Activated CD8-positive, alpha-beta memory T cell treated with anti-CD3 and anti-CD28 coated beads, Interleukin-2, amount 10 ng/mL, durations not matched to agents 7 days and 5 days (primary cell): ENCODE measurements at places on chromosomes 5 and 9.

GRCh38 chr9:69829484-69829883 is 8.9 kb downstream of the CFAP95 start:
- no peak overlapping the region for H3K4me3 ChIP-seq
- H3K27me3 ChIP-seq: peaks cover 8% of the 10 kb centered on the region

DNA sequence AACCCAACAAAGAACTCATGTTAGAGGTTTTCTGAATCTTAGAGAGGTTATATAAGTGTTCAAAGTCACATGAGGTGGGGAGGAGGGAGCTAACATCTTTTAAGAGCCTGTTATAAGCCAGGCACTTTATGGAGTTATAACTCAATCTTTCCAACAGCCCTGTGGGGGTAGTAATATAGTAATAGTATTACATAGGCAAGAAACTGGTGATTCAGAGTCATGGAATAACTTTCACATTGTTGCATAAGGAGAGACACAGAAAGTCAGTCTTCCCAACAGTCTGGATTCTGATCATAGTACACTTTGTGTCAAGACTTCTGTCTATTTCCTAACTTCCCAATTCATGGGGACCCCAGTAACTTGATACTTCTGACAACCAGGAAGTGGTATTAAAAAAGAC is 89.2 kb downstream of the ACER2 start:
- DNase-seq: no peak
- no peak overlapping the region for H3K27ac ChIP-seq
- peaks cover 33% of the 10 kb centered on the region for H3K27me3 ChIP-seq
- no peak overlapping the region for H3K4me3 ChIP-seq
- H3K4me1 ChIP-seq: peaks cover 10% of the 10 kb centered on the region

DNA sequence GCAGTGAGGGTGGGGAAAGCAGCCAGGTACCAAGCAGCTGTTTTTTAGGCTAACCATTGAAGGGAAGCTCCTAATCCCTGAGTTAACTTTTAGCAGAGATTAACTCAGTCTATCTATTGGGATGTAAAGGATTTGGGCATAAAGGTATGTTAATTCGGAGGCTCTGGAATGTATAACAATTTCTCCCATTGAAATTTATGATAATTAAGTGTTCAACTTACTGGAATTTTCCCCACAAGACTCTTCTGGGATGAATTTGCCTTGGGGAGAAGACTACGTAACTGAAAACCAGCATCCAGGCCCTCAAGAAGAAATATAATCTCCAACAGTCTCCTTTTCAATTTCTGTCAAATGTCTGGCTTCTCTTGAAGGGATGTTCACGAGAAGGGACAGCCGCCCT is 23.6 kb downstream of the ZFP62 start:
- no peak overlapping the region for H3K27ac ChIP-seq
- peaks cover 49% of the 10 kb centered on the region for H3K36me3 ChIP-seq
- DNase-seq: no peak
- H3K4me1 ChIP-seq: peaks cover 16% of the 10 kb centered on the region

DNA sequence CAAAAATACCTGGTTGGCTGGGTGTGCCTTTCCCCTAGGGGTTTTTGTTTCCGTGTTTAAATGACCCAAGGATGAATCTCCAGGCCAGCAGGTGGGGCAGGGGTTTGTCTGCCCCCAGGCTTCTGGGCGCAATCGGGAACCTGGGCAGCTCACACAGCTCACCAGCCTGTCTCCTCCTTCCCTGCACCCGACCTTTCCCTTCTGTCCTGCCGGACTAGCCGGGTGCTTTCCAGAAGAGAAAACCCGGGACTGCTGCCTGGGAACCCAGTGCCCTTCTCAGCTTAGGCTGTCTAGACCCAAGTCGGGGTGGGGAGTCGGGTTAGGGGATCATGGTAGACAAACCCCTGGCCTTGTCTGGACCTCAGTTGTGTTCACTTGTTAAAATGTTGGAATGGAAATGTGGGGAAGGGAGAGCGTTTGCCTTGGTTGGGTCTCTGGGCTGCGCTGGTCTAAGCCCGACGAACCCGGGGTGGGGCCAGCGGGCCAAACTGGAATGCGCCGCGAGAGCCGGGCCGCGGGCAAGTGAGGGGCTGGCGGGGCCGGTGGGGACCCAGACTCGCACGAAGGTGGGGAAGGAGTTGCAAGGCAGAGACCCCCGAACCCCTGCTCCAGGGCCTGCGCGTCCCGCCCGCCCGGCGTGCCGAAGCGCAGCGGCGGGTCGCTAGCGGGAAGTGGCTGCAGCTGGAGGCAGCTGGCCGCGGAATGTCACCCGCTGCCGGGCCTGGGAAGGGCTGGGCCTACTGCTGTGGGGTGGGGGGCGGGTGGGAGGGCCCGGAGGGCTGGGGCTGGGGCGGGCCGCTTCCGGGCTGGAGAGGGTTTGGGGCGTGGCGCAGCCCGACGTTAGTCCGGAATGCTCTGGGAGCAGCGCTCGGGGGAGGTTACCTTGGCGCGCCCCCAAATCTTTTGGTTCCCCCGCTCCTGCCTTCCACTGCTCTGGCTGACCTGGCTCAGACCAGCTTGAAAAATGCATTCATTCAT is 84.6 kb downstream of the DAB2IP start:
- no peaks in the 10 kb centered on the region for H3K36me3 ChIP-seq
- peaks cover 23% of the 10 kb centered on the region for H3K27me3 ChIP-seq
- no peak overlapping the region for H3K27ac ChIP-seq
- no peak overlapping the region for H3K4me3 ChIP-seq

GRCh38 chr5:154415114-154415513 is 30.7 kb upstream of the SAP30L start:
- H3K36me3 ChIP-seq: peaks cover 18% of the 10 kb centered on the region
- no peak for DNase-seq
- H3K27ac ChIP-seq: no peak overlapping the region
- no peaks in the 10 kb centered on the region for H3K4me1 ChIP-seq

GRCh38 chr5:27818888-27819287 is 780.5 kb upstream of the CDH9 start:
- no peaks in the 10 kb centered on the region for H3K4me1 ChIP-seq
- no peaks in the 10 kb centered on the region for H3K27me3 ChIP-seq
- H3K4me3 ChIP-seq: no peak overlapping the region
- no peak overlapping the region for H3K27ac ChIP-seq
- no peaks in the 10 kb centered on the region for H3K36me3 ChIP-seq
- DNase-seq: no peak

DNA sequence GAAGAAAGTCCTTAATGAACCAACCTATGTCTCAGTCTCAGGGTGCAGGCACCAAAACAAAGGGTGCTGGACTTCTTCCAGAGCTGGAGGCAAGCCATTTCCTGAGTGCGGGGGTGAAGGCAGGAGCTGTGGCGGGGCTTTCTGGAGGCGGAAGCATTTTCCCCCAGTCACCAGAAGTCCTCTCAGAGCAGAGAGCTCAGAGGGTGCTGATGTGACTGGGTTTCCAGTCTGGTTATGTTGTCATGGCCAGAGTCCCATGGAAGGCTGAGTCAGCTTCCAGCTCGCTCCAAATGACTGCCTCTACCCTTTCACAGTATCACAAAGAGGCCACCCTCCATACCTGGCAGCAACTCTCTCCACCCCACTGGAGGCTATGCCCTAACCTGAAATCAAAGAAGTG is 86.0 kb downstream of the TRPC7 start:
- H3K27ac ChIP-seq: no peak overlapping the region
- no peaks in the 10 kb centered on the region for H3K36me3 ChIP-seq
- H3K27me3 ChIP-seq: no peaks in the 10 kb centered on the region
- H3K4me3 ChIP-seq: no peak overlapping the region
- no peak for DNase-seq

DNA sequence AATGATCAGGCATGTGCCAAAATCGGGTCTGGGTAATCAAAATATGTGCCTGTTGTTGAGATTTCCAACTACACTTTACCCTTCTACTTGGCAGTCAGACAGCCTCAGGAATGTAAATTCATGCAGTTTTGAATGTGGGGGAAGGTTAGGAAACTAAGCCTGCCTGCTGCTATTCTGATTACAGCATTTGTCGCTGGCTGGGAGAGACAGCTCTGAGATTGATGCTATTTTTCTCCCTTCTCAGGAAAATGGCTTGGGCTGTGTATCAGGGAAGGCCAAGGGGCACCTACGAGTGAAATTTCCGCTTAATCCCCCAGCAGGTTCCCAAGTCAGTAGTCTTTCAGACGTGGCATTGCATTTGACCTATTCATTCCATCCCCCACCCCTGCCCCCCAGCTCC is 3.6 kb upstream of the RGS7BP start:
- peaks cover 31% of the 10 kb centered on the region for H3K27me3 ChIP-seq
- no peak overlapping the region for H3K4me3 ChIP-seq
- peaks cover 2% of the 10 kb centered on the region for H3K4me1 ChIP-seq

DNA sequence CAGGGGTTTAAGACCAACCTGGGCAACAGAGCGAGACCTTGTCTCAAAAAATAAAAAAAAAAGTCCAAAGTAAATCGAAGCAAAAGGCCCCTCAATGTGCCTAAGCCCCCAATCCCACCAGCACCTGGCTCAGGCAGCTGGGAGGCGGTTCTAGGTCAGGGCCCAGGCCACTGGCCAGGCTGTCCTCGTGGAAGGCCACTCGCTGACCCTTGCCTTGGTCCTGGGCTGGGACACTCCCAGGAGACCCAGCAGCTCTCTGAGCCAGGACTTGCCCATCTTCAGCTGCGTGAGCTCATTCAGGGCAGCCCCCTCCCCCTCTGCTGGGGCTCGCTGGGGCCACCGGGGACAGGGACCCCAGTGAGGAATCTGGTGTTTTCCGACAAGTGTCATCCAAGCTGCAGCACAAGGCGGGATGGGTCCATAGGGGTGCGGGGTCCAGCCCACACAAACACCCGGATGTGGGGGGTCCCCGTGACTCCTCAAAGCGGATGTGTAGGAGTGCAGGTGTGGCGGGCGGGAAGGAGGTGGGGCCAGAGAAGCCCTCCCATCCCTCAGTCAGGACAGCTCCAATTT is 4.0 kb downstream of the AGPAT2 start:
- no peak for DNase-seq
- H3K4me3 ChIP-seq: no peak overlapping the region
- no peaks in the 10 kb centered on the region for H3K36me3 ChIP-seq
- peaks cover 1% of the 10 kb centered on the region for H3K27me3 ChIP-seq
- H3K4me1 ChIP-seq: peaks cover 11% of the 10 kb centered on the region

DNA sequence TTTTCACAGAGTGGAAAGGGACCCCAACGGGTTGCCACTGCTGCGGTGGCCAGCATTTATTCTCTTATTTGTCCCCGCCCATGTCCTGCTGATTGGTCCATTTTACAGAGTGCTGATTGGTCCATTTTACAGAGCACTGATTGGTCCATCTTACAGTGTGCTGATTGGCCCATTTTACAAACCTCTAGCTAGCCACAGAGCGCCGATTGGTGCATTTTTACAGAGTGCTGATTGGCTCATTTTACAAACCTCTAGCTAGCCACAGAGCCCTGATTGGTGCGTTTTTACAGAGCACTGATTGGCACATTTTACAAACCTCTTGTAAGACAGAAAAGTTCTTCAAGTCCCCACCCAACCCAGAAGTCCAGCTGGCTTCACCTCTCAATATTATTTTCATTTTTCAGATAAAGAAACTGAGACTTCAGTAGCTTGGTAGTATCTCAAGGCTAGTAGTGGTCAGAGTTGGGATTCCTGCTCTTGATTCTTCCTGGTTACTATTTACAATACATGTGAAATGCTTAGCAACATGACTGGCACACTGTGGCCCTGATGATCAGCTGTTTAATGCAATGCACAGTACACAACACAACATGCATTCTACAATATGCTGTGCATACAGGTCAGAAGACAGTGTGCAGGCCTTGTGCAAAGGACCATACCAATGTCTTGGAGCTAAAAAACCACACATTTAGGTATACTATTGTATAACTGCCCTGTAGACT is 63.6 kb upstream of the BOD1 start:
- DNase-seq: no peak
- H3K4me1 ChIP-seq: no peaks in the 10 kb centered on the region
- no peak overlapping the region for H3K27ac ChIP-seq

GRCh38 chr5:6819521-6819920 is 106.3 kb downstream of the TENT4A start:
- DNase-seq: no peak
- H3K36me3 ChIP-seq: no peaks in the 10 kb centered on the region
- peaks cover 2% of the 10 kb centered on the region for H3K4me1 ChIP-seq
- no peak overlapping the region for H3K4me3 ChIP-seq
- no peak overlapping the region for H3K27ac ChIP-seq

GRCh38 chr9:14560194-14560593 is 133.0 kb downstream of the ZDHHC21 start:
- no peak overlapping the region for H3K4me3 ChIP-seq
- H3K4me1 ChIP-seq: peaks cover 6% of the 10 kb centered on the region
- H3K27me3 ChIP-seq: peaks cover 10% of the 10 kb centered on the region
- no peak overlapping the region for H3K27ac ChIP-seq
- no peak for DNase-seq
- H3K36me3 ChIP-seq: no peaks in the 10 kb centered on the region
